ENCODE measurements at places on chromosomes 1 and 21. TPM values are rescaled to one million over a fixed set of nuclear protein-coding genes. Genes with fewer than 3 reads are reported as not detected.

Gene MRPL39
- total RNA-seq: 61.3 TPM

Gene BSND
- total RNA-seq: not detected

Gene C1orf94
- not detected for total RNA-seq

Gene ZNF648
- total RNA-seq: not detected

DNA sequence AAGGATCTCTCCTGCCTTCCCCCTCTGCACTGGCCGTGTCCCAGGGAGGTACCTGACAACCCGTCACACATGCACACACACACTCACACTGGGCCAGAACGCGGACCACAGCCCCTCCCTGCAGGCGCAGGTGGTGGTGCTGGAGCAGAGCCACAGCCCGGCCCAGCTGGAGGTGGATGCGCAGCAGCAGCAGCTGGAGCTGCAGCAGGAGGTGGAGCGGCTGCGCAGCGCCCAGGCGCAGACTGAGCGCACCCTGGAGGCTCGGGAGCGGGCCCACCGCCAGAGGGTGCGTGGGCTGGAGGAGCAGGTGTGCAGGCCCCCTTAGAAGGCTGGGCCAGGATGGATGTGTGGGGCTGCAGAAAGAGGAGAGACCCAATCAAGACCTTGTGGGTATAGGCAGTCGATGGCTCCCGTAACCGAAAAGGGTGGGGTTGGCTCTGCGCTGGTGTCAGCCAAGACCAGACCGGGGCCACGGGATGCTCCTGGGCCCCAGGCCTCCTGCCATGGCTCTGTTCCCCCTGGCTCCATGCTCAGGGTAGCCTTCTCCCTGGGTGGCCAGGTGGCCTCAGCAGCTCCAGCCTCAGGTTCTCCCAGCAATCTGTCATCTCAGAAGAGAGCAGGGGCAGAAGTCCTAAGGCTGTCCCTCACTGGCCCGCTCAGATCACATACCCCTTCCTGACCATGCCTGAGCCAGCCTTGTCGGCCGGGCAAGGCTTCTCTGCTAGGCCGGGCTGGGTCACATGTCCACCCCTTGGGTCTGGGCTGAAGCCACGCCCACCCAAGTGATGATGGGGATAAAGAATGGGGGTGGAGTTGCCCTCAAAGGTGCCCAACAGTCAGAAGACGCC is 8.9 kb downstream of the MFAP2 start:
- no peak for DNase-seq

DNA sequence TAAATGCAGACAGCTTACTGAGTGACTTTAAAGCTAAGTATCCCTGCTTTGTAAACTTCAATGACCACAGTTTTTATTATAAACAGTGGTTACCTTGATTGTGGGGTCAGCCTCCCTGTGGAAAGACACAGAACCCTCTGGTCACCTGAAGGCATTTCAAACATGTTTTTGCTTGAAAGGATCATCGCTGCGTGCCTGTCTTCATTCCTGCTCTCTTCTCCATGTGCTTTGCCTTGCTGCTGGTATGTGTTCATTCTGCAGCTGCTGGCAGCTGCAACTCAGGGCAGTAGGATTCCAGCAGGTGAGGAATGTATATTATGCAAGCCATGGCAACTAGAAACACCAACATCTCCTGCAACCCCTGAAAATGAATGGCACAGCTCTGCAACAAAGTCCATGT is 81.0 kb upstream of the VAV3 start:
- no peak for DNase-seq

GRCh38 chr21:36751383-36751782 is 52.5 kb downstream of the SIM2 start:
- DNase-seq: no peak

DNA sequence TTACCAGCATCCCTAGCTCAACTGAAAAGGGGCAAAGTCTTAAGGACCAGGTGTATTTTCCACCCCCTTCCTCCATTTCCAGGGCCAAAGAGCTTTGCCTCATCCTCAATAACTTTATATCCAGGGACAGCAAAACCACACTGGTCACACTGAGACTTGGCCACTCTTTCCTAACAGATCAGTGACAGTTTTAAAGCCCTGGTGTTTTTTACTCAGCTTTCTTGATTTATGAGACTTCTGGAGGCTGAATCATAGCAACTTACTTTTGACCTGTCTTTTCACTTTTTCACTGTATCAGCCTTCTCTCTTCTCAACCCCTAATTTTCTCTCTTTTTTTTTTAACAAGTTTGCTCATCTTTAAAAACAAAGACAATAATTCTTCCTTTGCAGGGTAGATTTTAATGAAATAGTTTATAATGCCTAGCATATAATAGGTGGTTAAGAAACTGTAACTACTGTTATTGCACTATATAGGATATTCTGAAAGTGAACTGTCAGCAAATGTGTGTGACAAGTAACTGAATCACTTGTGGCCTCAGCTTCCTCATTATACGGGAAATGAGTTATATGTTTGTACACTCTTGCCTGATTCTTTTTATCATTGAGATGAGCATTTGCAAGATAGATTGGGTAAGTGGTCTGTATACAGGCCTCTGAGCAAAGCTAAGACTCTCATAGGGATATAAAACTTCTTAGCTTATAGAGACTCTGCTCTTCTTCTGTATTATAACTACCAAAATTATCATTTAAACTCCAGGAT is 19.7 kb upstream of the DYNLT5 start:
- DNase-seq: no peak

GRCh38 chr1:82073659-82074058 is 272.9 kb downstream of the ADGRL2 start:
- no peak for DNase-seq

Data from left ventricle myocardium superior (tissue), 1 donor.